Epithelial cell of esophagus (primary cell): ENCODE measurements at places on chromosomes 6 and 20.

DNA sequence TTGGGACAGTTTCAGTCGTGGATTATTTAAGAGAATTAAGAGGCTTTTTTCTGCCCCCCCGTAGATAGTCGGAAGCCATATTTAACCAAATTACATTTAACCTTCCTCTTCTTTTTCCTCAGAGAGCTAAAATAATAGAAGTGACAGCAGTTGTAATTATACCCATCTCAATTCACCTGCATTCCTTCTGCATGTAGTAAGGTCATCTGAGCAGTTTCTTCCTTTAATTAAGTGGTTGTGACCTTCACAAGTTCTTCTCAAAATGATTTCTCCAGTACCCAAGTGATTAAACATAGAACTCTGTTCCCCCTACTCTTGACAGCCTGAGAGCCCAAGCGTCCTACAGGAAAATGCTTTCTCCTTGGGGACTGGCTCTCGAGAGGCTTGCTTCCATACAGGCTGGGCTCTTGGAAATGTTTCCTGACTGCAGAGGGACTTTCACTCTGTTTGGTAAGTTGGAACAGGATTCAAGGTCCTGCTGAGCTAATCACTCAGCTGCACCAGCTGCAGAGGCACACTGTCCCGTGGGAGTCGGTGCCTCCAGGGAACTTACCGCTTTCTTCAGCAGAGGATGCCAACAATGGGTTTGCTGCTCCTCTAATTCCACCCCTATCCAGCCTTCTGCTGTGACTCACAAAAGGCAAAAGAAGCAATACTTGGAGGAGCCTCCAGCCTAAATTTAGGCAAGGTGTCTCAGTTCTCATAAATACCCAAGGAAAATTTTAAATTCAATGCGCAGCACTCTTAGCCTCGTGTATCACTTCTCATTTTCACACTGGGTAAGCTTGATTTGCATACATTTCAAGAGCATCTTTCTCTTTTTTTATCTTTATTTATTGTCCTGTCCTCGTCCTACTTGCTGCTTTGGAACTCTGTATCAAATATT lies 414.9 kb downstream of the KIF16B start:
- no peak for DNase-seq

GRCh38 chr6:106525882-106526275 lies 103.4 kb downstream of the RTN4IP1 start:
- no peak for DNase-seq

DNA sequence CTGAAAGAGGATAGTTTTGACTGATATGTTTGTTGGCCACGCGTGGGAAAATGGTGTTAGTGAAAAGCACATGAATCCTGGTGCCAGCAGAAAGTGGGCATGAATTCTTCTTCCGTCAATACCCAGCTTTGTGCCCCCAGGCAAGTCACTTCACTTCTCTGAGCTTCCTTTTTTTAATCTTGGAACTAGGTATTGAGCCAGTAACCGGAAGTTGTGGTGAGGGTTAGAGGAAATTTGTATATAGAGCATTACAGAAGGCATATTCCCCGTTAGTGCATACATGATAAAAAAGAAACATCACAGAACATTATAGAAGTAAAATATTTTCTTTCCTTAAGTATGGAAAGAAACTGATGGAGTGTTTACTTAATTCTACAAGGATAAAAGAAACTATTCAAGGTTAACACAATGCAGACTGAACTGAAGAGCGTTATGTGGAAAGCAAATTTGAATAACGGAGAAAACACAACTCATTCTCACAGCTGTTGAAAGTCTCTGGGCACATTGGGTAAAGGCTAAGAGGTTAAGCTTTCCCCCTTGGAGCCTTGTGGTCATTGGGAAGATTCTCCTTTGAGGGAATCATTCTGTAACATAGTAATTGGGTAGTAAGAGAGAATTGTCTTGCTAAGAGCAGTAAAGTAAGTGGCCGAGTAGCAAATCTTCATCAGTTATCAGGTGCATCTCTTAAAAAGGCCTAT lies 223.1 kb downstream of the BCAS1 start:
- no peak for DNase-seq

DNA sequence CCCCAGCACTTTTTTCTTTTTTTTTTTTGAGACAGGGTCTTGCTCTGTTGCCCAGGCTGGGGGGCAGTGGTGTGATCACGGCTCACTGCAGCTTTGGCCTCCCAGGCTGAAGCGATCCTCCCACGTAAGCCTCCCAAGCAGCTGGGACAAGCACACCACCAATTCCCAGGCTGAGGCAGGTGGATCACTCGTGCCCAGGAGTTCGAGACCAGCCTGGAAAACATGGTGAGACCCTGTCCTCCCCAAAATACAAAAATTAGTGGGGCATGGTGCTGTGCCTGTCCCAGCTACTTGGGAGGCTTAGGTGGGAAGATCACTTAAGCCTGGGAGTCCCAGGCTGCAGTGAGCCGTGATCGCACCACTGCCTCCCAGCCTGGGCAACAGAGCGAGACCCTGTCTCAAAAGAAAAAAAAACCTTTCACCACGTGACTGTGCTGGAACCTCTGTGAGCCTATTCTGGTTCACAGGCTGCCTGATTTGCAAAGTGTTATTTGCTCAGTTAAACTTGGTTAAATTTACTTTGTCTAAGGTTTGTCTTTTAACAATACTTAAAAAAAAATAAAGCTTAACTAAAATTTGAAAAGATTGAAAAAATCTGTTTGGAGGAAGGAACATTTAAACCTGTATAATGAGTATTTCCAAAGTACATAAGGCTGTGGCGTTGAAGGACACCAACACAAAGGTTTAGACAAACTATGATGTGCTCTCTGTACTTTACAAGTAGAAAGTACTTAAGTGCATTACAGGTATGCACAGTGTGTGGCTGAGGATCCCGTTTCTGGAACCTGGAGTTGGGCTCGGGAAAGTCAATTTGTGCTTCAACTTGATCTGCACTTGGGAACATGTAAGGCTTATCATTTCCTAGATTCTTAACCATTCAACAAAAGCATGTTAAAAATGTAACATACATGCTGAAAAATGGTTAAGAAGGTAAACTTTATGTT lies 55.0 kb downstream of the PPP1R3G start:
- no peak for DNase-seq

DNA sequence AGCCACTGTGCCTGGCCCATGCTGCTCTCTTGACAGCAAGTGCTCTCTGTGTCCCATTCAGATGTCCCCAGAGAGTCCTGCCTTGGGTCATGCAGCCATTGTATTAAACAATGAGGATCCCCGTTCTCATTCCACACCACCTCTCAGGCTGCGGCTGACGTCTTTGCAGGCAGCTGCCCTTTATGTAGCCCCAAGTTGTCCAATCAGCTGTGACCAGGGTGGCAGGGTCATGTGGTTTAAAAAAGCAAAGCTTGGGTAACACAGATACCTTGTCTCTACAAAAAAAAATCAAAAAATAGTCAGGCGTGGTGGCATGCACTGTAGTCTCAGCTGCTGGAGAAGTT lies 13.2 kb downstream of the GCNT2 start:
- no peak for DNase-seq

DNA sequence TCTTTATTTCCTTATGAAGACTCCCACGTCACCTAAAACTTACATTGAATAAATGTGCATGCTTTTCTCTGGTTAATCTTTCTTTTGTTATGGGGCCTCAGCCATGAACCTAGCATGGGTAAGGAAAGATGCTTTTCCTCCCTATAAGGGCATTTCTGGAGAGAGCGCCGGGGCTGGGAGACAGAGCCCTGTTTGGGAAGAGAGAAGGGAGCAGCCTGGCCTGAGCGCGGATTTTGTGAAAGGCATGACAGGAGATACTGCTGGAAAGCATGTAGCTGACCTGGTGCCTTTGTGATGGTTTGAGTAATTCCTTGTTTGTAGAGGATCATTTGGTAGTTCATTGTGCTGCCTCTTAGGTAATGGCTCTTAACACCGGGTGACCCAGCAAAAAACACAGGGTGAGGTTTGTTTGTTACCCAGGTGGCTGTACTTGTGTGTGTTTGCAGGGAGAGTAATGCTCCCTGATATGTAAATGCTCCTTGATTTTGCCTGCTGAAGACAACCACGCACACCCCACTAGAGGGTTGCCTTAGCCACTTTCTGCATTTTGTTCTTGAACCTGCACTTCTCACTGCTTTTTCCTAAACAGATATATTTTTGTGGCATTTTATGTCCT lies 59.2 kb downstream of the ANKRD6 start:
- no peak for DNase-seq

DNA sequence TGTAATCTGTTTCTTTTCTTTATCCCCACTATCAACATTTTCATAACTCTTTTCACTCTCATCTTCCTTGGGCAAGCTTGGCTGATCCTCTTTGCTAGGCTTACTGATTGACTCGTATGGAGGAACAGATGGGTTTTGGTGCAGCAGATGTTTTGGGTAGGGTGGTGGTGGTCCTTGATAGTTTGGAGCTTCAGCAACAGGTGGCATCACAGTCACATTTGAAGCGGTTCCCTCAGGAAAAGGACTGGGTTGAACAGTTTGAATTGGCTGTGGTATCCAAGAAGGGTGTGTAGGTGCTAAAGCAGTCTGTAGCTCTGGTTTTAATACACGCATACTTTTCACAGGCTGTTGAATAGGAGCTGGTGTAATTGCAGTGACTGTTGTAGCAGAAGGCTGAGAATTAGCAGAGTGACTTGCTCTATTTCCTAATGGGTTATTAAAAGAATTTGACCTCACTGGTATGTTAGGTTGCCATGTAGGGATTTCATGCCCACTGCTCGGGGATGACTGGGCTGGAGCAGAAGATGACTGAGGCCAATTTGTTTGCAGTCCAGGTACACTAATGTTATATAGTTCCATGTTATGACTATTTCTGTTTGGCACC lies 34.5 kb downstream of the LATS1 start:
- no peak for DNase-seq

GRCh38 chr6:161189891-161190290 lies 84.0 kb downstream of the AGPAT4 start:
- no peak for DNase-seq

DNA sequence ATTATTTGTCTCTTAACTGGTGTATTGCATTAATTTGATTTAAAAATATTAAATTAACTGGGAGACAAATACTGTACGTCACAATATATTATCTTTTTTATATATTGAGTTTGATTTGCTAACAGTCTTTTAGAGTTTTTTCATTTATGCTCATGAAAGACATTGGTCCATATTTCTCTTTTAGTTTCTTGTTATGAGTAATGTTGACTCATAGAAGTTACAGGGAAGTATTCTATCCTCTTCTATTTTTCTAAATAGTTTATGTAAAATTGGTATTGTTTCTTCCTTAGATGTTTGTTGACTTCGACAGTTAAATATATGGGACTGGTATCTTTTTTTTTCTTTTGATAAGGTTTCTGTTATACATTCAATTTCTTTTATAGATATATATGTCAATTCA lies 1115.6 kb upstream of the CITED2 start:
- DNase-seq: peak; percentile 33

DNA sequence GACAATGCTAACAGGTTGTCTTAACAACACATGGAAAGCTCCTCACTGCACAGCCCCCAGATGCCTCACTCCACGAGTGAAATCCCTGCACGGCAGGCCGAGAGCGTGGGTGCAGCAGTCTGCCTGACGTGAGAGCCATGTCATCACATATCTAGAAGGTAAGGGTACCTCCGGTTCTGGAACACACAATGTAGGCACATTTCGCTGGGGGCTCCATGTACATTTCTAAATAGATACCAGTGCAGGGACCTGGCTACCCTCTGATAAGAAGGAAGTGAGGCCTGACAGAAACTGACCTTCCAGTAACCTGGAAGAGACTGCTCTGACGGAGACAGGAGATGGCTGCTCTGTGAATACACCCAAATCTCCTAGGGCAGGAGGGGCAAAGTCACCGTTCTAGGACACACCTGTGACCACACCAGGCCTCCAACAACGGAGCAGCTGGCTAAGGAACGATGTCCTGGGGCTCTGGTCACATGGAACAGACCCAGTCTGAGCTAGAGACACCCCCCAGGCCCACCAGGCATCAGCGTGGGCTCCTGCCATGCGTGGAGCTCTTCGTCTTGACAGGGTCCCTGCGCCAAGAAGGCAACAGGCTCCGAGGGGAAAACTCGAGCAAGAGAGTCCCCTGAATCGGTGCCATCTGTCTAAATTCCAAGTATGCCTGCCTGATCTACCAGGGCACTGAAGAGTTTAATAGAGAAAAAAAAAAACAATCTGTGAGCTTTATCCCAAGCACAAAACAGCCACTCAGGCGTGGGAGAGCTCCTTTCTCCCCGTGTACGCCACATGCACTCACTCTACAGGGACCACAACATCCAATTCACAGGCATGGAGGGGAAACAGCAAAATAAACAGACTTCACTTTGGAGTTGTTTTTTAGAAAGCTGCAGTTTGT lies 27.5 kb downstream of the RNASET2 start:
- DNase-seq: no peak

DNA sequence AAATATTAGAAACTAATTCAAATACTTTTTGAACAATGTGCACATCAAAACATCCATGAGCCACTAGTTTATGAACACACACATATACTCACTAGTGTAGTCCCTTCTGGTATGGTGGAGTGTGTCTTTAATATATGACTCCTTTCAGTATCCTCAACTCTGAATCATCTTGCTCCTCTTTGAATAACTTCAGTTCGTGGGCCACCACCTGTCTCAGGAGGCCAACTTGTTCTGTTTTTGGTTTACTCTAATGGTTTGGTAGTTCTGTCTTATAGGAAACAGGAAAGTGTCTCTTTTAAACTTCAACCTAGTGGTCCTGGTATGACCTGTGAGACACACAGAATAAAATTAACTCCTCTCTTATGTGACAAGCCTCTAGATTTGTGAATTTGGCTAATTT lies 55.6 kb downstream of the ZNF292 start:
- no peak for DNase-seq

DNA sequence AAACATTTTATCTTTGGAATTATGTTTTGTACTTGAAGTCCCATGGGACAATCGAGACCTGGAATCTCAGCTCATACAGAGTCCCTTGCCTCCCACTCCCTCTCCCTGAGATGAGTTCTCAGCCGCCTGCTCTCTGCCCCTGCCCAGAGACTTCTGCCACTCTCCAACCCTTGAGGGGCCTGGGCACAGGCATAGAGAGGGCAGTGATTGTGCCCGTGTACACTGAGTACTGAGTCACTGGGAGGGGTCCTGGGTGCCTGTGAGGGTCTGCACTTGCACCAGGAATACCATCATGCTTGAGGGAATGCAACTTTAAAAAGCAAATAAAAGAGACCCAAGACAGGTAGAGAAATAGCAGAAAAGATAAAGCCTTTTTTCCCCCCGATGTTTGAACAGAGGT lies 453.8 kb upstream of the HS3ST5 start:
- no peak for DNase-seq

- no peak for DNase-seq
Observed at GRCh38 chr6:147710890-147711289, 202.4 kb downstream of the SAMD5 start.

- no peak for DNase-seq
Observed at GRCh38 chr6:88890394-88890793, 73.0 kb downstream of the RNGTT start.

GRCh38 chr6:98833057-98833306 lies 1.4 kb upstream of the POU3F2 start:
- DNase-seq: peak; percentile 33
